Cerebellar nuclear complex (tissue), 1 donor: ENCODE measurements at places on chromosomes 5 and 9.

DNA sequence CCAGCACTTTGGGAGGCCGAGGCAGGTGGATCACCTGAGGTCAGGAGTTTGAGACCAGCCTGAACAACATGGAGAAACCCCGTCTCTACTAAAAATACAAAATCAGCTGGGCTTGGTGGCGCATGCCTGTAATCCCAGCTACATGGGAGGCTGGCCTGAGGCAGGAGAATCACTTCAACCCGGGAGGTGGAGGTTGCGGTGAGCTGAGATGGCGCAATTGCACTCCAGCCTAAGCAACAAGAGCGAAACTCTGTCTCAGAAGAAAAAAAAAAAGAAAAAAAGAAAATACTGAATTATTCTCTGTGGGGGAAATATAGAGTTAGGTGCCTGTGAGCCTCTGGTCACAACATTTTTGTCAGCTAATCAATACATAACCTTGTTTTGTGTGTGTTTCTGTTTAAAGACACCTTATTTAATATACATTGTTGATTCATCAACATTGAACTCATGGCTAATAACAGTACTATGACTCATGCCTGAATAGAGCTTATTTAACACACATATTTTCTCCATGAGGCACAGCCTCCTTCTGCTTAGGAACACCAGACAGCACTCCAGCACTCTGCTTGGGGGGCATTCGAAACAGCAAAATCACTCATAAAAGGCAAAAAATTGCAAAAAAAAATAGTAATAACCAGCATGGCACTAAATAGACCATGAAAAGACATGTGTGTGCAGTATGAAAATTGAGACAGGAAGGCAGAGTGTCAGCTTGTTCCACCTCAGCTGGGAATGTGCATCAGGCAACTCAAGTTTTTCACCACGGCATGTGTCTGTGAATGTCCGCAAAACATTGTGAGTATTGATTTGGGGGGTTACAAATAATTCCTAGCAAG is at the start of gene IL31RA:
Gene IL31RA, plus strand, starts transcription at position 519 of the 836 bp plus-strand sequence. Its CDS starts 214 bp downstream, at position 733.
- DNase-seq: no peak

DNA sequence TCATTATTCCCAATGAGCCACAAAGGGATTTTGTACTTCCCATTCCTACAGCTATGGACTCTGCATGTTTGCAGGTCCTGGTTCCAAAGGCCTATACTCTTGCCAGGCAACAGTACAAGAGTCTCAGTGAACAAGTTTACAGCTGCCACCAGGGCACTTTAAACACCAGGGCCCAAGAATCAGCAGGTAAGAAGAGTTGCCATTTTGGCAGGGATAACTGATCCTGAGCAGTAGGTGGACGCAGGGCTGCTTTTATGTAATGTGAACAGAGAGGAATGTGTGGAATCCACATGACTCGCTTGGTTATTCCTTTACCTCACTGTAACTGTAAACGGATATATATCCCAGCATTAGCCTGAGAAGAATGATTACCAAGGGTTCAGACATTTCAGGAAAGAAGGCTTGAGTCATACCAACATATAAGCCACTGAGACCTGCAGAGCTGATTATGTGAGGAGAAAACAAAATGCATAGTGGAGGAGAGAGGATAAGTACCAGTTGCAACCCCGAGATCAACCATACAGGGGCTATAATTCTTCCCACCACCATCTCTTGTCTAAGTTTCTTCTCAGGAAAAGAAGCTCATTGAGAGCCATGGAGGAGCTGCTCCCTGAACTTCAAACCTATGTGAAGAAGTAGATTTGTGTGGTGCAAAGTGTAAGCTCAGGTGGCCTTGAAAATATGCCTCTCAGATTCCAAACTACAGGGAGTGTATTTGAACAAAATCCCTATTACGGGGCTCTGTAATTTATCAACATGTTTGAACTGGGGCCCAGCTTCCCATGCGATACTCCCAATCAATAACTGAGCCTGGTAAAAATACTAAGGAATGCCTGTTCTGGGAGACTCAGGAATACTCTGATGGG is 24.6 kb downstream of the RAPGEF6 start:
- DNase-seq: no peak

- DNase-seq: no peak
Measured at GRCh38 chr9:23663946-23664345, 162.1 kb downstream of the ELAVL2 start.

DNA sequence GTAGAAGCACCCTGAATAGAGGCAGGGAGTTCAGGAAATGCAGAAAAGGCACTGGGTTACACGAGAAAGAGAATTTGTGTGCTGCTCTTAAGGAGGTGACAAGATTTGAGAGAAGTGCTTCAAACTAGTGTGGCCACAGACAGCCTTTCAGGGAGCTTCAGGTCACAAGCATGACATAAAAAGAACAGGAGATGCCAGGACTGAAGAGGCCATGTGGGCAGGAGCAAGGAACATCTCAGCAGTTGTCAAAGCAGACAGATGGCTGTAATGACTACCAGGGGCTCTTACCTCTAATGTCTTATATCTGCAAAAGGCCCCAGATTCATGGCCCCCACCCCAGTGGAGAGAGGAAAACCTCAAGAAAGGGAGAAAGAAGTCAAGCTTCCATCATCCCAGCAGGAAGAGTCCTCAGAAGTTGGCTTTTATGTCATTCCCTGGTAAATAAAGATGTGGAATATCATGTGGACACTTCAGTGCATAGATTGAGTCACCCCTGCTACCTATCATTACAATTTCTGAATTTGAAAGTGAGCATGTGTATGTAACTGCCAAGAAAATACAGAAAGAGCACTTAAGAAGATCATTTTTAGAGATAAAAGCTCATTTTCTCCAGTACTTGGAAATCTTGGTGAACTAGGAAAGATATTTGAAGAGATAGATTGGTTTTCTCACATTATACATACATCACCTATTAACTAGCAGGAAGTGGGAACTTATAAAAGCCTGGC is 214.4 kb upstream of the RORB start:
- no peak for DNase-seq

GRCh38 chr9:2016408-2017330 is 1.5 kb downstream of the SMARCA2 start:
- no peak for DNase-seq

DNA sequence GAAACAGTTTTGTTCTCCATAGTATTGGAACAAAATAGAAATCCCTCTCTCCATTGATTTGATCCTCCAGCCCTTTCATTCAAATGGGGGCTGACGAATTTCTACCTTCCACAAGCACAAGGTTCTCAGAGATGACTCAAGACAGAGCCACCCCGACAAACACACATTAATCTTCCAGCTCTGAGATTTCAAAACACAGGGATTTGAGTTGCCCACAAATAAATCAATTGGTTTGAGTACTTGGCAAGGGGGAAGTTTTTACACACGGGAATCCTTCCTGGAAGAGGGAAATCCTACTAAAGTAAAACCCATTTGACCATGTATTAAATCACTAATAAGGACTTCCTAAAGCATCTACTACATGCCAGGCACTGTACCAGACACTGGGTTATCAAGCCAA is 5.4 kb downstream of the ADRA1B start:
- DNase-seq: no peak

DNA sequence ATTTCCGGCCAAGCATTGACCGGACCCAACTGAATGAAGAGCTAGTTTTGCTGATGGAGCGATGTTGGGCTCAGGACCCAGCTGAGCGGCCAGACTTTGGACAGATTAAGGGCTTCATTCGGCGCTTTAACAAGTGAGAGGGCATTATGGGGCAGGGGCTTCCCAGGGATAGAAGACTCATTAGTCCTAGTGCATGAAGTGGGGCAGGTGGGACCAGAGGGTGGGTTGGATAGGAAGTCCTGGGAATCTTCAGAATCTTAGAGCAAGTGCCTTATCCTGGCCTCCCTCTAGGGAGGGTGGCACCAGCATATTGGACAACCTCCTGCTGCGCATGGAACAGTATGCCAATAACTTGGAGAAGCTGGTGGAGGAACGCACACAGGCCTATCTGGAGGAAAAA is 6.0 kb downstream of the SPAG8 start:
- DNase-seq: no peak

- no peak for DNase-seq
Measured at GRCh38 chr9:134546246-134546731, 95.3 kb upstream of the COL5A1 start.

- DNase-seq: no peak
Measured at GRCh38 chr5:154316223-154316935, 125.8 kb downstream of the GALNT10 start.

- DNase-seq: no peak
Measured at GRCh38 chr5:149550268-149550583, 1.0 kb downstream of the CSNK1A1 start.

DNA sequence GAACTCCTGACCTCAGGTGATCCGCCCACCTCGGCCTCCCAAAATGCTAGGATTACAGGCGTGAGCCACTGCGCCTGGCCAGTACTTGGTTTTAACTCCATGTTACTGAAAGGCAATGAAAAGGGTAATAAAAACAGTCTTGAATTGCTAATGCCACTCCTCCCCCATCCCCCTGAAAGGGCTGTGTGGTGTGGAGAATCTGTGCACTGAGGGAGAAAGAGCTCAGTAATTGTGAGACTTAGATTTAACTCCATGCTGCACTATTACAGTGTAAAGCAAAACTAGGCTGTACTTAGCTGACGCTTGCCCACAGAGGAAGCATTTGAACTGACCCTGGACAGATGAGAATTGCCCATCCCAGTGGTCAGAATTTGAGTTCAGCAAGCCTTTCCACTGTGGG is 1662.4 kb upstream of the ACO1 start:
- no peak for DNase-seq
